ENCODE measurements at places on chromosomes 7 and 10.

- DNase-seq, result no peak
Observed at GRCh38 chr7:4181446-4181845, 500.6 kb upstream of the FOXK1 start.

DNA sequence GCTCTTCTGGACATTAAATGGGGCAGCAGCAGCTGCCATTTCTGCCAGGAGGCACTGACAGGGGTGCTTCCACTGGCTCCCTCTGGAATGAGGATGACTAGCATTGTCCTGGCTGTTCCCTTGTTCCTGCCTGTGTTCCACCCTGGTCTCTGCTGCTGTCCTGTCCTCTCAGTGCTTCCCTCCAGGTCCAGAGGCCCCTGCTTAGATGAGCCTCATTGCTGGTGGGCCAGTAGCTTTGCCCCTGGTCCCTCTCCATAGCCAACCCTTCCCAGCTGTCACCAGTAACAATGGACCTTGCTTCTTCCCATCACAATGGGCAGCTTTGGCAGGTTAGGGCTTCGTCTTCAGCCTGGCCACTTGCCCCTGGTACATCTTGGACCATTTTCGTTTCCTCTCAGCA lies 561.1 kb downstream of the TCERG1L start:
- DNase-seq, result no peak

- no peak for DNase-seq
Observed at GRCh38 chr10:98636921-98637329, 190.2 kb upstream of the HPS1 start.

DNA sequence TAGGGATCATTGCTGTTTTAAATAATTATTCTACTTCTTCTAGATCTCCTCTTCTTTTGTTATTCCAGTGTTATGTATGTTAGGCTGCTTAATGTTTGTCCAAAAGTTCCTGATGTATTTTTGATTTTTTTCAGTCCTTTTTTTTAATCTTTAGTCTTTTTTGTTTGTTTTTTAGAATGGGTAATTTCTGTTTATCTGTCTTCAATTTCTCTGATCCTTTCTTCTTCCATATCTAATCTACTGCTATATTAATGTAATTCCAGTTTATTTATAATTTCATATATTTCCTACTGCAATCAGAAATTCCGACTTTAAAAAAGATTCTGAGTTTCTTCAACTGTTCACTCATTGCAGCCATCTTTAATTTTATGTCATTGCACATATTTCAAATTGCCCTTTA lies 452.8 kb upstream of the POT1 start:
- no peak for DNase-seq

- no peak for DNase-seq
Observed at GRCh38 chr10:25804505-25804904, 129.5 kb upstream of the MYO3A start.

GRCh38 chr7:115533785-115534184 lies 496.8 kb downstream of the TFEC start:
- DNase-seq, result no peak
